ENCODE measurements at places on chromosomes 4 and X.

DNA sequence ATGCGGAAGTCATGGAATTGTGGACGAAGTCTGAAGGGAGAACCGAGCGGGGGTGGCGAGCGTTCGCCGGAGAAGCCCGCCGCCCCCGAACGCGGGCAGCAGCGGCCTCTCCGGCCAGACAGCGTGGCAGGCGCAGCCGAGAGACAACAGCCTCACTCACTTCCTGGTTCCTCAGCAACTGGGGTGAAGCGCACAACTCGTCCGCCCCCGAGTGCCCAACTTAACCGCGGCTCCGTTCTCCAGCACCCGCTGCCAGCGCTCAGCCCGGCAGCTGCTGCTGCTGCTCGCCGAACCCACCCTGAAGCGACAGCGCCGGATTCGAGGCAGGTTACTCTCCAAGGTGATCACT is 68.0 kb downstream of the NOCT start:
- no peak for DNase-seq

GRCh38 chr4:17117746-17118145 is 219.3 kb upstream of the LDB2 start:
- DNase-seq: no peak

GRCh38 chrX:48835524-48836329 is at the start of gene PCSK1N:
Gene PCSK1N (minus strand): TSS chrX:48835610. CDS start chrX:48835532, 78 bp downstream.
- no peak for DNase-seq

DNA sequence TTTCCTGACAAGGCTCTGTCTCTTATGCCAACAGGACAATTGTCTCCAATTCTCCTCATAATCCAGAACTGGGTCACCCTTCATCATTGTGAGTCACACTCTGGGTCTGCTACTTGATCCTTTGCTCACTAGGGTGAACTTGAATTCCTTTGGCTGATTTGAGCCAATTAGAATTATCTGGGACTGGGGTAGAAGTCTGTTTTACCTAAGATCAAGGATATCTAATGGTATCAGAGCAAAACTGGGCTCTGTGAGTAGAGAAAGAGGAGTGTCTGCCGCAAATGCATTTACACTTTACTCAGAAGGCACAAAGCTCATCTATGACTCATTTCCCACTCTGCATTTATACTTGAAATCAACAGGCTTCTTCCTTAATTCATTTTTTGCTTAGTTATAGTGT is 72.6 kb downstream of the PITX2 start:
- DNase-seq: no peak

DNA sequence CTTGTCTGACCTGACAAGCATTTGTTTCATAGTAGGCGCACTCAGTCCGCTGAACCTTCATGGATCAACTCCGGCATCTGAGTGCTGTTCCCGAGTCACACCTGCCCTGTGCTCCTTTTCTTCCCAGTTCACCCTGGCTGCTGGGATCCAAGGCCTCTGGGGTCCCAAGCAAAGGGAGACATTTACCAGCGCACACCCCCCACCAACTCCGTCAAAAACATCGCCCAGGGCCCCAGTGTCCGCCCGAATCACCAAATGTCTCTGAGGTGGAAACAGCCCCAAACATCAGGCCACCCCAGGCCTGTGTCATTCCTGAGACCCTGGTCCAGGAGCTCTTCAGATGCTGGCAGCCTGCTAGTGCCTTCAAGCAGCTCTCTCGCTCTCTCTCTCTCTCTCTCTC is 5.1 kb downstream of the BLOC1S4 start:
- DNase-seq: no peak

GRCh38 chr4:39718366-39719323 is 20.7 kb downstream of the UBE2K start:
- DNase-seq: no peak

- DNase-seq: no peak
Observed at GRCh38 chr4:155522201-155522600, 144.4 kb upstream of the GUCY1A1 start.

GRCh38 chr4:85703096-85703495 is 228.1 kb downstream of the ARHGAP24 start:
- no peak for DNase-seq

DNA sequence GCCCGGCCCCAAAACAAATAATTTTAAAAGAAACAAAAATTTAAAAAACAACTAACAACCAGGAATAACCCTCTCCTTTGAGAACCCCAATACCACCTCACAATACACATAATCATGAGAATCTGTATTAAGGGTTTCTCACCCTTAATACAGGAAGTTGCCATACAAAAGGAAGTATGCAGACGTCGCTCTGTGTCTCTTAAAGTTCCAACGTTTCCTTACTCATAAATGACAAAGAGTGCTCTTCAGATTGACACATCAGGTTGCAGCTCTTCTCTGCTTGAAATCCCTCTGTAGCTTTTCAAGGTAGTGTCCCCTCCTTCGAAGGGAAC is 73.9 kb upstream of the IRF2 start:
- DNase-seq: no peak

- DNase-seq: no peak
Observed at GRCh38 chr4:143437937-143438336, 75.6 kb upstream of the SMARCA5 start.

DNA sequence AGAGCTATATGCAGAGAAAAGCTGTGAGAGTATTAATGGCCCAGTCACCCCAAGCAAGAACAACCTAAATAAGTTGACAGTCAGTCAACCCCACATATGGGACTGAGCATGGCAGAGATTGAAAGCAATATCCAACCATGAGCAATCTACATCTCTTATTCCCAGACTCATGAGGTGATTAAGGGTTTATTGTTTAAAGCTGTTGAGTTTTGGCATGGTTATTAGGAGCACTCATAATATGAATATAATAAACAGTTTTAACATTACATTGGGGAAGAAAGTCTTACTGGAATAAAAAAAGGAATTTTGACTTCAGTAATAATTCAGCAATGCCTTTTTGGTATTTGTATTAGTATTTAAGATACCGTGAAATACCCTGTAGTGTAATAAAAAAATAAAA is 1627.4 kb downstream of the STIM2 start:
- DNase-seq: no peak

DNA sequence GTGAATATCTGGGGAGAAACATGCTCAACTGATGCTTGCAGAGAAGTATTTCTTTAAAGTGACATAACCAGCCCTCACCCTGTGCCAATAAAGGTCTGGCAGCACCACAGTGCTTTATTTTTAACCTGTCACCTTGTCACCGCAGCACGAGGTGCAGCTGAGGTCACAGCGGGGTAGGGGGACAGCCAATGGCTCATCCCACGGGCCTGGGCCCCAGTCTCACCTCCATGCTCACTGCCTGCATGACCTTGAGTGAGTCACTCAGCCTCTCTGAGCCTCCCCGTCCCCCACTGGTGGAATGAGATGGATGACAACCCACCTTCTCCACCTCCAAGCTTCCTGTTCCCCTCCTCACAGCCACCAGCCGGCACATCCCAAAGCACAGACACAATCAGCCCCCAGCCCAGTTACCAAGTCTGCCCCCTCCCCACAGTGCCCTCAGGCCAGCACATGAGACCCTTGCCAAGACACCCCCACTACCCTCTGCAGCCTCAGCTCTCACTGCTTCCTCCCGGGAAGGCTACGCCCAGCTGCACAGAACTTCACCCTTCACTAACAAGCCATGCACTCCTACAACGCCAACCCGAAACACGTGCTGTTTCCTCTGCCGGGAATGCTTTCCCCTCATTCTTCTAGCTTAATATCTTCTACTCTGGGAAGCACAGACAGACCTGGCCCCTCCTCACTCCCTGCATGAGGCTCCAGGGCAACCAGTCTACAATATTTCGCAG is 24.9 kb upstream of the MAN2B2 start:
- no peak for DNase-seq

DNA sequence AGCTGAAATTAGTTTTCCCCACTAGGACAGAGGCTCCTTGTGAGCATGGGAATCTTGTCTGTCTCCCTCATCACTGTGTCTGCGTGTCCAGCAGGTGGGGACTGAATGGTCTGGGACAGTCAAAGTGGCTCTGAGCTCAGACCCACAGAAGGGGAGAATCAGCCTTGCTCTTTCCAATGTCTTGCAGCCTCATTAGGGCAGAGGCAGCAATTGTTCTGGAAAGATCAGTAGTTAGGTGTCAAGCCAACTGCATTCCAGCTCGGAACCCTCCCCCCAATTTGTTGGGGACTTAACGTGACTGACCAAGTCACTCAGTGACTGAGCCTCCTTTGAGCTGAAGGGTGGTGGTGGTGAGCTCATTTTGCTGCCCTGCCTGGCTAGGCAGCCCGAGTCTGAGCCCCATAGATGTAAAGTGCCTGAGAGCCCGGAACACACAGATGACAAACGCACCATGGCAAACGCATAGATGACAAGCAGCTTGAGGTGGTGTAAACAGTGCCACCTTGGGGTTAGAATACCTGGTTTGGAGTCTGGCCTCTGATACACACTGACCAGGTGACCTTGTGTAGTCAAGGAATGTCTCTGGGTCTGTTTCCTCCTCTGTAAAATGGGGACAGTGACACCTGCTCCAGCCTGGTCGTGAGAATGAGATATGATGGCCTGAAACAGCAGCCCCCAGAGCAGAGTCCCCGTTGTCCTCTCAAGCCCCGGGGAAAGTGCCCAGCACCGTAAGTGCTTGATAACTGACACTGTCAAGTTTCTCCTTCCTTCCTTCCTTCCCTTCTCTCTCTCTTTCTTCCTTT is 2.7 kb upstream of the SORCS2 start:
- no peak for DNase-seq

DNA sequence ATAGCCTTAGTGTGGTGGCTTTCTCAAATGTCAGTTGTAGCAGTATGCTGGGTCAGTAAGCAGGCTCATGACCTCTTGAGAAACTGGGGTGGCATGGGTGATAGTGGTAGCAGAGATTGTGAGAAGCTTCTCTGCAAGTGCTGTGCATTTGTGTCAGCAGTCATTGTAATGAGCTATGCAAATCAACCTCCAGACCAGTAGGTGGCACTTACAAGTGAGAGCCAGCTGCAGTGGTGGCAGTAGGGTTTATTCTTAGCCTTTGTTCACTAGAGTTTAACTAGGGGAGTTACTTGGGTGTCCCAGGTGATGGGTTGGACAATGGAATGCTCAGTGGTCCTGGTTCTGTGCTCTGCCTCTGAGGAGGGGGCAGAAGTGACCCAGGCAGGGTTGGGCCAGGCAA is 818.7 kb downstream of the PCDH7 start:
- no peak for DNase-seq

DNA sequence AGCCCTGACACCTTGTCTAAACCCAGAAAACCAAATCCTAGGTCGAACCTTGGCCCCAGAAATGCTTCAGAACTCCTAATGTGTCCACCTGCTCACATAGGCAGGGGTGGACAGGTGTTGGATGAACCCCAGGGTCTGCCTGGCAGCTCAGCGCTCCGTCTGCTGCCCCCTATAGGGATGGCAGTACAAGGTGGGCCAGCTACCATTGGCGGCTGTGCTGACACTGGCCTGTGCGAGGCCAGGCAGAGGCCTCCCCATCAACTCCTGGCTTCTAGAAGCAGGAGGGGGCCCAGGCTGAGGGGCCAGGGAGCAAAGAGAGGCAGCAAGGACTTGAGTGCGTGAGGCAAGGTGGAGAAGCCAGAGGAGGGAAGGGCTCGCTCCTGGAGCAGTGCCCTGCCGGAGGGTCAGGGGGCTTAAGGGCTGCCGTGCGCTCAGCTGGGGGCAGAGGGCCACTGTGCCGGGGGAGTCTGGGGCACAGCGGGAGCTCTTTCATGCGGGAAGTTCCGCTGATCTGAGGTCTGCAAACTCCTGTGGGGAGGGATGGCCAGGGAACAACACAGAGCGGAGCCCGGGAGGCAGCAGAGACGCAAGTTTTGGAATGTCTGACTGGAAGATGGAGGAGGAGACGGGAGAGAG is 20.6 kb downstream of the CCNQ start:
- DNase-seq: no peak

DNA sequence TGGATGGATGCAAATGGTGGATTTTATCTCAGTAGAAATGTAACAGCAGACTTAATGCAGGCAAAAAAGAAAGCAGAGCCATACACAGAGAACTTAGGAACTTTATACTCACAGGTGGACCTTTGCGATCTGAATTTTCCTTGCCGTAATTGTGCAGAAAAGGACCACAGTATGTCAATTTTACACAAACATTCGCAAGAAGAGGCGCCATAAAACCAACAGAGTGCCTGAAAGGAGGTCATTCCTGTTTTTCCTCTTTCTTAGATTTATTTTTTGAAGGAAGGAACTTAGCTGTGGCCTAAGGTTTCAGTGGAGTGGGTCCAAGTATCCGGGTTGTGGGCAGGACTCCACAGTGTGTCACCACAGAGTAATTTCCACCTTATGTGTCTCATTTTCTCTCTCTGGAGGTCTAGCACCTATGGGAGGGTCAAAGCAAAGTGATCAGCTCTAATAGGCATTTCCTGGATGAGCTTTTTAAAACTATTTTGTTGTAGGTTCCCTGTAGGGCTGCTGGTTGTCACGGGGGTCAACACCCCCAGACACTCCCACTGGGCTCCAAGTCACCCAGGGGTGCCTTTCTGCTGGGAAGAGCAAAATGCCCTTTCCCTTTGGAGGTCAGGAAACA is 24.7 kb upstream of the PBDC1 start:
- no peak for DNase-seq

DNA sequence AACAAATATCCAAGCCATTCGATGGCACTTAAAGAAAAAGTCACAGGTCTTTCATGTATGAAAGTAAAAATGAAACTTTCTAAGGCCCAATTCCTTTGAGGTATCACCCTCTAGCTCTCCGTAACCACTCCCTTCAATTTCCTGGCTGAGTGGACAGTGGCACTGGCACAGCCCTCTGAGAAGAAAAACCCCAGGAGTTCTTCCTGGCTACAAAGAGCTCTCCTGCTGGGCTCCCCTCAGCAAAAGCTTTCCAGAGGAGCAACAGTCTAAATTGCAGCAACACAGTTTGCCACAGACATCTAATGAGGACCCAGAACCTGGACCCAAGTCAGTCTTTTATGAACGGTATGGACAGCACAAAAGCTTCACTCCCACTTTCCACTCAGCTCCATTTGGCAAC is 71.8 kb downstream of the FUNDC1 start:
- no peak for DNase-seq

GRCh38 chr4:53196882-53197771 is 168.7 kb downstream of the SCFD2 start:
- no peak for DNase-seq

- DNase-seq: no peak
Observed at GRCh38 chrX:17336377-17336776, 38.6 kb upstream of the NHS start.

DNA sequence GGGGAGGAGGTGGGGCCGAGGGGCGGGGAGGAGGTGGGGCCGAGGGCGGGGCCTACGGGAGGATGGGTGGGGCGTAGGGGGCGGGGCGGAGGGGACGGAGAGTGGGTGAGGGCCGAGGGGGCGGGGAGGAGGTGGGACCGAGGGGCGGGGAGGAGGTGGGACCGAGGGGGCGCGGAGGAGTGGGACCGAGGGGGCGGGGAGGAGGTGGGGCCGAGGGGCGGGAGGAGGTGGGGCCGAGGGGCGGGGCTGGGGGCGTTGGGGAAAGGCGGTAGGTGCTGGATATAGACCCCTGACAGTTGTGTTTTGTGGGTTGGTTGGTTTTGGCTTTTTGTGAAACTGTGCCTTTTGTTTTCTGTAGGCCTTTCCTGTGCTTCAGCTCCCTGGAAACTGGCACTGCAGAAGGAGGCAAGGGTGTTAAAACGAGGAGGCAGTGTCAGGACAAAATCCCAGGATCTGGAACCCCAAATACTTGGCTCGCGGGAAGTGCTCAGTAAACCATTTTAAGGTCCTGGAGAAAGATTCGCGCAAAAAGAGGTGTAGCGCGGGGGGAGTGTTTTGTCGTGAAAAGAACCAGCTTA is 580 bp upstream of the MMGT1 start:
- peak; percentile 47 for DNase-seq

- DNase-seq: no peak
Observed at GRCh38 chr4:163462556-163462955, 11.0 kb downstream of the TKTL2 start.

- no peak for DNase-seq
Observed at GRCh38 chrX:97882306-97882705, 998.6 kb downstream of the RPA4 start.

GRCh38 chr4:45442466-45442865 is 681.4 kb downstream of the GABRG1 start:
- no peak for DNase-seq

Data from stimulated activated CD8-positive, alpha-beta memory T cell treated with anti-CD3 and anti-CD28 coated beads, Interleukin-15, amount 100 ng/mL, for 1 hour (primary cell).